A172 (cell line): ENCODE measurements at places on chromosomes 13 and 19.

GRCh38 chr13:73970421-73971055 is 163.7 kb downstream of the KLF12 start:
- DNase-seq, result no peak

- DNase-seq, result no peak
Observed at GRCh38 chr13:50277127-50277526, 261.9 kb downstream of the KCNRG start.

DNA sequence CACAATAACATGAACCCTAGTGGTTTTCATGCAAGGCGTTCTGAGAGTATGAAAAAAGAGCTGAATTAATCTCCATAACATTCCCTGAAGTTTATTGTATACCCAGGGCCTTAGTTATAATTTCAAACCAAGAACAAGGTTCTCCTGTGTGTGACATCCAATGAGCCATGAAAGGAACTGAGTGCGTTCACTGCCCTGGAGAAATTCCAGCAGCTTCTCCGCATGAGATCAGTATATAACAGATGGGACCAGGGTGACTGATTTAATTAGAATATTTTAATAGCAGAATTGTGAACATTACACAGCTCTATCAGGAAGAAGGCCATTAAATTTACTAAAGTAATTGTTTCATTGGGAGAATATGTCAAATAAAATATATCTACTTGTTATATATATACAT is 1190.5 kb upstream of the SLC10A2 start:
- no peak for DNase-seq

- peak; percentile 74 for DNase-seq
Observed at GRCh38 chr19:2552859-2553258, 76.9 kb downstream of the GADD45B start.

DNA sequence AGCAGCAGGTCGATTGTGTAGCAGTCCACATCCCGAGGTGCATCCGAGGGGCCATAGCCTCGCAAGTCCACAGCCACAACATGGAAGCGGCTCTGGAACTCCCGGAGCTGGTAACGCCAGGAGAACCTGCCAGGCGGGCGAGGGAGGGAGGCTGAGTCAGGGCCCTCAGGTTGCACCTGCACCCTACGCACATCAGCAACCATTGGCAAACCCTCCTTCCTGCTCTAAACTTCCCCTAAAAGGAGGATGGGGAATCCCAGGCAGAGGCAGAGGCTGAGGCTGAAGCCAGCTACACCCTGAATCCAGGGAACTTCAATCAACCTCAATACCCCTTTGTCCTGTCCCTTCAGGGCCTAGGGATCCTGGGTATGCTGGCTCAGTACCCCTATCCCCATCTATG is 977 bp downstream of the EPHX3 start:
- DNase-seq, result no peak

GRCh38 chr13:33087790-33088189 is 71.6 kb downstream of the KL start:
- DNase-seq, result no peak

DNA sequence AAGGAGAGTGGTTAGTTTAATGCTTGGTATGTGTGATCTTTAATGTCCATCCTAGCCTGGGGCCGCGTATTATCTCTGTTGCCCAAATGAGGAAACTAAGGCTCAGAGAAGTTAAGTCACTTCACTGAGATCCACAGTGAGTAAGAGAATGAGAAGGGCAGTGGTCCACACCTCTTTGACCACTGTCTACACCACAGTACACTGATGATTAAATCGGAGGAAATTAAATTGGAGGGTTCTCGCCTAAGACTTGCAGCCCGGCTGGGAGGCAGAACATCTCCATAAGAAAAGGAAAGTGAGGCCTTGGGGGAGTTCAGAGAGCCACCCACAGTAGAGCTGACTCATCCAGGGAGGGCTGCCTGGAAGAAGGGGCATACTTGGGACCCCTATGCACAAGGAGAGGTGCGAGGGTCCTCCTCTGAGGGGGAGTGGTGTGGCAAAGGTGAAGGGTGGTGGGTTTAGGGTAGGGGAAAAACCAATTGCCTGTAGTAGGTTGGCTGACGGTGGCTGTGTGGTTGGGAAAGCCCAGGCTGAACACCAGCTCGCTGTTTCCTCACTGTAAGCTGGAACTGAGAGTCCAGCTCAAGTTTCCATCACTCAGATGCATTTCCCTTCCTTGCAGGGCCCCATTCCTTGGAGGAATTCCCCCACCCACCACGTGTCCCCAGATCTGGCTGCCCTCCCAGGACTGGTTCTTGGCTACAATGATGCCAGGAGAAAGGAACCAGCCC is 15.0 kb upstream of the DHRS12 start:
- DNase-seq, result peak; percentile 32

DNA sequence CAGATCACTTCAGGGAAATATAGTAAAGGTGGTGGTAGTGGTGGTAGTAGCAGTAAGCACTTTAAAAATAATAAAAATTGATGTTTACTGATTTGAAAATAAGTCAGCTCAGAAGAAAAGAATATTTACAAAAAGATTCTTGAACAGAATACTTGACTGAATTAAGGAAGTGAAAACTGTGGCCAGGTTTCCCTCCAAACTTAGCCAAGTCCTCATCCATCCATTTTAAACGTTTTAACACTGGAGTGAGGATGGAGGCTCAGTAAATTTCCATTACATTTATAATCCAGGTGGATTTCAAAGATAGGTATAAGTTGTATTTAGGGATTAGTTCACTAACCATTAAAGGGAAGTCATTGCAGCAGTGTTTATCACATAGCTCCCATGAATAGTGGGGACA is 221.5 kb downstream of the RGCC start:
- DNase-seq, result no peak

DNA sequence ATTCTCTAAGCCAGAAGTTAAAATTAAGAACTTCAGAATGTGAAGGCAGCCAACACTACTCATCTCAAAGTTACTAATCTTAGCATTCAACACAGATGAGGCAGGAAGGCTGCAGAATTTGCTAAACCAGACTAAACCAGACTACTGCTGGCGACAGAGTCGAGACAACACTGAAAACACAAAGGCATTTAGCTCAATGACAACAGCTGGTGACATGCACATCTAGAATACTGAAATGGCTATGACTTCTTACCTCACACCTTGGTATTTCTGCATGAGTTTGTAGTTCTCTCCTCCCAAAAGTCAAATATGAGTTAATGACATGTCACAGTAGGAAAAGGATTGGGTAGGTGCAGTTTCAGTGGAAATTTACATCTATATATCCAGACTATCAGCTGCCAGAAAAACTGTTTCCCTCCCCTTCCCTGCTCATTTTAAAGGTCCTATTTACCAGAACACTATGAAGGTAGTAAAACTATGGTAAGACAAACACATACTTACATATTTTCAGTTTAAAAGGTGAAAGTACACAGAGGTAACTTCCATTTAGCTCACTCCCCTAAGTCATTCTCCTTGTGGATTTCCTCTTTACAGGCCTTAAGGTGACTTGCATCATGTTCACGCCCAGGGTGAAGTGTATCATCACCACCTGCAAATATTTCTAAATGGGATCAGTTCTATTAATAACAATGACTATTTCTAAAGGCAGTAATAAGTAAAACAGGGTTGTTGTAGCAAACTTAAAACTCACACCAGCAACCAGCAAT is 21.4 kb downstream of the FOXO1 start:
- no peak for DNase-seq

DNA sequence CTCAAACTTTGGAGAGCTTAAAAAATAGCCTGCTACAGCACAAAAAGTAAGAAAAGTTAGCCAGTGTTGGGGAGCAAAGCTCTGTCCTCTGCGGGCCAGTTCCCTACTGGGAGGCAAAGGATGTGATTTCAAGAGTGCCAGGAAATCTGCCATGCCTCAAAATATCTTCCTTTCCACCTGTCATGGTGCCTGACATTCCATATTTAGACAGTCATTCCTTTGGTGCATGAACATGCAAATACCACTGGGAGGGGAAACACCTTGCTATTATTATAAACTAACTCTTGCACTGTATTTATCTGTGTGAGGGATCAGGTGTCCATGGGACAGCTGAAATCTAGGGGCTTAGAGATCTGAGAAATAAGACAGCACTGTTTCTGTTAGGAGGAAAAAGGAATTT is 10.3 kb downstream of the FREM2 start:
- no peak for DNase-seq

- peak; percentile 18 for DNase-seq
Observed at GRCh38 chr19:1355568-1356507, 27.9 kb upstream of the NDUFS7 start.

GRCh38 chr19:57720878-57721277 is 6.5 kb downstream of the ZNF671 start:
- no peak for DNase-seq

- DNase-seq, result peak; percentile 94
Observed at GRCh38 chr13:109840201-109840892, 54.0 kb upstream of the IRS2 start.

GRCh38 chr13:30690282-30691188 is 44.8 kb upstream of the ALOX5AP start:
- peak; percentile 72 for DNase-seq

GRCh38 chr13:27678306-27679040 is 56.8 kb downstream of the POLR1D start:
- DNase-seq, result no peak

DNA sequence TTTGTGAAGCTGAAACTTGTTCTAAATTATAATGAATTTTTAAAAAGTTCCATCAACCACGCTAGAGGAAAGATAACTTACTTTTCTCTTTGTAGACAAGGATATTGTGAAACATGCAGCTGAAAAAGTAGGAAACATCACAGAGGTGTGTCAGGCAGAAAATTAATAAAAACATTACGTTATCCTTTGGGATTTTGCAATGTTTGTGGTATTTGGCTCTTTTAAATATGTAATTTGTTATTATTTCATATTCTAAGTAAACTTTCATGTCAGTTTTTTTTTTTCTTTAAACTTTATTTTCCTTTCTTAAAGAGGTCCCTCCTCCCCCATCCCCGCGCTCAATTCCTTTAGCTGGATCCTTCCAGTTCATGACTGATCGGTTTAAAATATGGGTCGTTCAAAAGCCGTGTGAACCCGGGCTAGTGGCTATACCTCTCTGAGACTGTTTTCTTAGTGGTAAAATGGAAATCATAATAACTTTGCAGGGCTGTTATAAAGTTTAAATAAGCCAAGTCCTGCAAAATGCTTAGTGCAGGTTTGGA is 740 bp upstream of the CCDC61 start:
- DNase-seq, result no peak

DNA sequence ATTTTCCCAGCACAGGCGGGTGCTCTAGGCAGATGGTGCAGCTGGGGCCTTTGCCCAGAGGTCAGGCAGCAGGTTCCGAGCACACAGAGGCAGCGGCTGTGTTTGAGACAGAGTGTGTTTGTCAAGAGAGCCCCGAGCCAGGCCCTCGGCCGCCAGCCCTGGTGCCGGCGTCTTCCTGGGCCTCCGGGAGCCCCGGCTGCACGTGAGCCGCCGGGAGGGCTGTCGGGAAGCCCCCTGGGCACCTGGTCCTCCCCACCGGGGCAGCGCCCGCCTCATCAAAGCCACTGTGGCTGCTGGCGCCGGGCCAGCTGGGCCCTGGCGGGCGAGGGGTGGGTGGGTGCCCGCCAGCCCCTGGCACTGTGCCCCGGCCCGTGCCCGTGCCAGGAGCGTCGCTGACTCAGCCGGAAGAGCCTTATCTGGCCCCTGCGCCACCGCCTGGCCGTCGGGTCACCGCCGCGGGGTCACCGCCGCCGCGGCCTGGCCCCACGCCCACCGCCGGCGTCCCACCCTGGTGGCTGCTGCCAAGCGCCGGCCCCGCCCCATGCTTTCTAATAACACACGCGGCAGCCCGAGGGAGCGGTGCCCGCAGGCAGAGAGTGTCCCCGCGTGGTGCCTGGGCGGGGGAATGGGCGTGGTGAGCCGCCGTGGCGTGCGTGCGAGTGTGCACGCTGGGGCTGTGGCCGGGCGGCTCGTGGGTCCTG is 14.9 kb downstream of the ARID3A start:
- peak; percentile 84 for DNase-seq

DNA sequence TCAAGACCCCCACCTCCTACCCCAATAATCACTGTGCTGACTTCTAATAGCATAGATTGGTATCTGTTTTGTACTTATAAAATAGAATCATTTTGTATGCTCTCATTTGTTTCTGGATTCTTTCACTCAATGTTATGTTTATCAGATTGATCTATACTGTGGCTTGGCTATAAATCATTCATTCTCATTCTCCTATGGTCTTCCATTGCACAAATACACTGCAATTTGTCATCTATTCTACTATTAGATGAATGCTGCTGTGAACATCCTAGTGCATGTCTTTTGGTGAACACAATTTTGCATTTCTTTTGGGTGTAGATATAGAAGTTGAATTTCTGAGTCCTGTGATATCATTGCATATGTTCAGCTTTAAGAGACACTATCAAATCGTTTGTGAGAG is 94.8 kb upstream of the AKAP11 start:
- no peak for DNase-seq

- DNase-seq, result no peak
Observed at GRCh38 chr13:56718791-56719190, 421.9 kb upstream of the PRR20A start.

DNA sequence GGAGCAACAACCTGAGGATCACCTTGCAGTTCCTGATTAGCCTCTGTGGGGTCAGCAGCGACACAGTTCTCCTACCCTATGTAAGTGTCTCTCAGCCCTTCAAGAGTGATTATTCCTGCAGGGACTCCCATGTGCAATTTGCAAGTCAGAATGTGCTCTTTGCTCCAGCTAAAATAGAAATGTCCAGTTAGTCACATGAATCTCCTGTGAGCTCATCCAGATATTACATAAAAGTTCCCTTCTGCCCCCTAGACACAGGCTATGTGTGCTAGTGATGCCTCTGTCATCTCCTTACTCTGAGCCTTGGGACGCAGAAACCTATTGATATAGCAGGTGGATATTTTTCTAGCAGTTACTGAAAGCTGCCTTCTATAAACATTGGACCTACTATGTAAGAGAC is 105.5 kb downstream of the ZAR1L start:
- DNase-seq, result no peak

- no peak for DNase-seq
Observed at GRCh38 chr13:33381906-33382305, 96.4 kb upstream of the STARD13 start.

GRCh38 chr19:40616941-40617340 is 15.8 kb downstream of the LTBP4 start:
- DNase-seq, result no peak

DNA sequence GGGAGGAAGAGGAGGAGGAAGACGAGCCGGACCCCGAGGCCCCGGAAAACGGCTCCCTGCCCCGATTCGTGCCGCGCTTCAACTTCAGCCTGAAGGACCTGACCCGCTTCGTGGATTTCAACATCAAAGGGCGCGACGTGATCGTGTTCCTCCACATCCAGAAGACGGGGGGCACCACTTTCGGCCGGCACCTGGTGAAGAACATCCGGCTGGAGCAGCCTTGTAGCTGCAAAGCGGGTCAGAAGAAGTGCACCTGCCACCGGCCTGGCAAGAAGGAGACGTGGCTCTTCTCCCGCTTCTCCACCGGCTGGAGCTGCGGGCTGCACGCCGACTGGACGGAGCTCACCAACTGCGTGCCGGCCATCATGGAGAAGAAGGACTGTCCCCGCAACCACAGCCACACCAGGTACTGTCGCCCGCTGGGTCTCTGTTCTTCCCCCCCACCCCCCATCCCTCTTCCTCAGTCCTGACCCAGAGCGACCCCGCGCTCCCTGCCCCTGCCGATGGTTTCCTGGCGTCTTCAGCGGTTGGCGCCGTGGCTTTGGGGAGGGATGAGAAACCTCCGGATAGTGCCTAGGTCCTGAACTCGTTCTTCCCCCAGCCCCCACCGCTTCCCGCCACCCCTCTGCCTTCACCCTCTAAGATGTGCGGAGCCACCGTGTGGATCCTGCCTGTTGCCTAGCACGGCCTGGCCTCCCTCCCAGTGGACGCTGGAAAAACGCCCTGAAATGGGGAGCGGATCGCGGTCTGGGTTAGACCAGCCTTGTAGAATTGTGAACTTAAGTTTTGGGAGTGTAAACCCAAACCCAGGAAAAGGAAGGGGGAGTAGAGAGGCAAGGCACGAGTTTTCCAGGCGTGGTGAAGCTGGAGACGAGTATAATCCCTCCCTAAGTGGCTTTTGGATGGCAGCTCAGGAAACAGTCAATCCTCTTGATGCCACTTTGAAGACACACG is 1.5 kb downstream of the HS6ST3 start:
- no peak for DNase-seq
